ENCODE measurements at places on chromosomes 11 and 22.

DNA sequence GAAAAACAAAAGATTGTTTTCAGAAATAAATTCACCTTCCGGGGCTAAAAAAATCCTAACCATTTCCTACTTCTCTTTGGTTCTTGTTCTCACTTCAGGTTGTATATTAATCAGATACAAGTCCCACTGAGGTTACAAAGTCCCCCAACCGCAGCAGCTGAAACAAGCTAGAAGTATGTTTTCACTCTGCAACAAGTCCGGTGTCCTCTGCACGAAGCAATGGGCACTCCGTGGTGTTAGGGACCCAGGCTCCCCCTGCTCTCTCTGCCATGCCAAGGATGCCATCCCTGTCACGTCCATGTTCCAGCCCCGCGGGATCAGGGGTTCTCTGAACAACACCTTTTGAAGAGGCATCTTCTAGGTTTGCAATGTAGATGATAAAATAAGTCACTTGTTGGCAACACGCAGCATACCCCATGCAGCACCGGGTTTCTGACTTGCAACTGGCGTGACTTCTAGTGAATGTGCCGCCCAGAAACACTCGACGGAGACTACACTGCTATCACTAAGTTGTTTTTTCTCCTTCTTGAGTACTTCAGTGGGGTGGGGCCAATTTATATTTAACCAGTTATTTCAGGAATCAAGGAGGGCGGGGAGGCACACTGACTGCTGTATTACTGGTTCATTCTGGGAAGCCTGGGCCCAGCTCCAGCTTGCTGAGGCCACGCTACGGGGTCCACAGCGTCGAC lies 25.4 kb upstream of the GSTP1 start:
- no peak for DNase-seq

DNA sequence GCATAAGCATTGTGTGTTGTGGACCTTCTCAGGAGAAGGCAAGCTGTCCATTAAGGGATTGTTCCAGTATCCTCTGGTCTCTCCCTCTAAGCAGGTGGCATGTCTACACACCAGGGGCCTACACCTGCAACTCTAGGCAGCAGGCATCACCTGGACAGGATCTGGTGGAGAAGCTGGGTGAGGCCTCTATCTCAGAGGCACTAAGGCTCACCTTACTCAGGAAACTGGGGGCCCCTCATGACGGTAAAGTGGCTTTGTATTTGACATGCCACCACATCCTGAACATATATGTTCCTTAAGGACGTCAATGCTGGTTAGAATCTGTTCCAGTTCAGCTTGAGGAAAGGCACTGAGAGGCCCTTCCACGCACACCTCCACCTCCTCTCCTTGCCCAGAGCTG lies 891.3 kb downstream of the OPCML start:
- DNase-seq, result no peak

DNA sequence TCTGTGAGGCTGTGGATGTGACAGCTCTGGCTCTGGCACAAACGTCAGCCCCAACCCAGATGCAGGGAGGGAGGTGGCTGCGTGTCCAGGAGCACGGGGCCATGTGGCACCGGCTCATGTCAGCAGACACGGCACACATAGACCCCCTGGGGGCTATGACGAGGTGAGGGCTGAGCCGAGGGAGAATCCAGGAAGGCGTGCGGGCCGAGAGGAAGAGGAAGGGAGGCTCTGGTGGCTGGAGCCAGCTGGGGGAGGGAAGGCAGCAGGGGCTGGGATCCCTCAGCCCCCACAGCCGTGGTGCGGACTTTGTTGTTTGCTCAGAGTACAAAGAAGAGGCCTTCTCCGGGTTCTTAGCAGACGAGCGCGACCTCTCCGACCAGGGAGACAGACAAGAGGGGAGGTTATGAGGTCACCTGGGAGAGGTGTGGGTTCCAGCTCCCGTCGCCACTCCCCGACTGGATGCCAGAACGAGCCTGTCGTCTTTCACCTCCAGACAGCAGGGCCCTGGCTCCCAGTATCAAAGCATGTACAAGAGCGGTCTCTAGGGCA lies 46.1 kb downstream of the CDKN1C start:
- DNase-seq, result no peak

DNA sequence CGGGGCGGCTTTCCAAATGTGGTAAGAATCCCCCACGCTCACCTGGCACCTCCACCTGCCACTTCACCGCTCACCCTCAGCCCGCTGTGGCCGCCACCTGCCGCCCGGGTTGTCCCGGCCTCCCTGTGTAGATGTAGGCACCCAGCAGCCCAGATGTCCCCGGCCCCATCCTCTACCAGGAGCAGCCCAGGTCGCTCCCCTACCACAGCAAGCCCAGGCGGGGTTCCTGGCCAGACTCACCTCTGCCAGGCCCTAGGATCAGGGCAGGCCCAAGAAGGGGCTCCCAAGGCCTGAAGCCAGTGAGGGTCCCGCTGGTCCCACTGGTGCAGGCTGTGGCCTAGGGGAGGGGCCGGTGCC lies 27.4 kb downstream of the MOB2 start:
- DNase-seq, result no peak

GRCh38 chr11:84438565-84438964 lies 1152.4 kb upstream of the CCDC90B start:
- no peak for DNase-seq

DNA sequence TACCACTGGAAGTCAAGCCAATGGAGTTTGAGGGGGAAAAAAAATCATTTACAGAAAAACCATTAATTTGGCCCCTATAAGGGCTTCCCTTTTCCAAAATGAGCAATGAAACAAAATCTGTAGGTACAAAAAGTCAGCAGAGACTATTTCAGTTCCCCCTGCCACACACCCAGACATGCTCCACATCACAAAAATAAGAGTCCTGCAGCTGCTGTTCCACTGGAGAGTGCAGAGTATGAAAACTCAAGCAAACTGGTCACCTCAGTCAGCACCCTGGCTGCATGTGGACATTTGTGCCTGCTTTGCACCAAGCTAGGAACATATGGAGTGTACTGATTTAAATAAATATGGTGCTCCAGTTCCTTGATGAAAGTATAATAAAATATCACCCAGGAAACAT lies 15.1 kb downstream of the POU2AF1 start:
- DNase-seq, result no peak

All from activated CD4-positive, alpha-beta T cell treated with anti-CD3 and anti-CD28 coated beads for 48 hours (primary cell).